ENCODE measurements at places on chromosomes 13 and 19. TPM values are rescaled to one million over a fixed set of nuclear protein-coding genes. Genes with fewer than 3 reads are reported as not detected.

DNA sequence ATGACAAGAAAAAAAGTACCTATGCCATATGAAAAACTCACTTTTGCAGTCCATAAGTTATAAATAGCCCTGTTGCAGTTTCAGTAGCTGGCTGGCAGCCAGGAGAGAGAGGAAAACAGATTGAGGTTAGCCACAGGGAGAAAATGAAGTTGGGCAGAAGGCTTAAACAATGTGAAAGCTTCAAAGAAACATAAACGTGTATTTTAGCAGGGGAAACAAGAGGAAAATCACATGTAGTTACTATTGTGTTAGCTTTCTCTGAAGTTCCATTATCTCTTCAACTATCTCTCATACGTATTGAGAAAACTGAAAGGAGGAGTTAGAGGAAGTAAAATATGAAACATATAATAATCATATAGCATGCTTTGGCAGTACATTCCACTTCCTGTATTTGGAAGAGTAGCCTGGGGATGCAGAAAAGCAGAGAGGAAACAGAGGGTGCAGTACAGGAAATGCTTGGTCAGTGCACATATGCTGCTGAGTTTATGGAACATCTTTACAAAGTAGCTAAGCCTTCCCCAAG, 1551.1 kb downstream of the EFNB2 start:
- H3K27ac ChIP-seq = peak overlapping the region; percentile 7
- H3K4me1 ChIP-seq = peaks cover 8% of the 10 kb centered on the region
- H3K4me3 ChIP-seq = no peak overlapping the region
- no peak for DNase-seq

- H3K36me3 ChIP-seq = no peaks in the 10 kb centered on the region
- H3K27ac ChIP-seq = no peak overlapping the region
- no peaks in the 10 kb centered on the region for H3K27me3 ChIP-seq
- peaks cover 15% of the 10 kb centered on the region for H3K4me1 ChIP-seq
- no peak for DNase-seq
Measured at GRCh38 chr13:33034882-33035520, 18.8 kb downstream of the KL start.

- H3K36me3 ChIP-seq = no peaks in the 10 kb centered on the region
- H3K4me3 ChIP-seq = peak overlapping the region; percentile 90
- peaks cover 25% of the 10 kb centered on the region for H3K4me1 ChIP-seq
- DNase-seq = no peak
- H3K27ac ChIP-seq = peak overlapping the region; percentile 88
Measured at GRCh38 chr19:10603873-10604459, 16.9 kb upstream of the AP1M2 start.

DNA sequence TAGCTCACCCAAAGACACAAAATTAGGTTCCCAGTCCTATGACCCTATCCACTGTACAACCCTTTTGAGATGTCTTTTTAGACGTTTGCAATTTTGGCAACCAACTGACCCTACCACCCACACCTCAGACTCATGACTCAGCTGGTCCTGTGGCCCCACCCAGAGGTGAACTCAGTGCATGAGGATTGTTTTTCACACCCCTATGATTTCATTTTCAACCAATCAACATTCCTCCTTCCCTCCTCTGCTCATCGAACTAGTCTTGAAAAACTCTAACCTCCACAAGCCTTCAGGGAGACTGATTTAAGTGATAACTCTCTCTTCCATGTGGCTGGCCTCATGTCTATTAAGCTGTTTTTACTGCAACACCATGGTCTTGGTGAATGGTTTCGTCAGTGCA, 350.7 kb downstream of the UQCRFS1 start:
- no peak overlapping the region for H3K4me3 ChIP-seq
- H3K36me3 ChIP-seq = no peaks in the 10 kb centered on the region
- no peaks in the 10 kb centered on the region for H3K4me1 ChIP-seq
- no peak overlapping the region for H3K27ac ChIP-seq

Gene NLRP5
- total RNA-seq = not detected

Gene C1QTNF9B
- total RNA-seq = not detected

Gene GSX1
- total RNA-seq = not detected

Gene VSTM2B
- not detected for total RNA-seq

Gene MADCAM1
- not detected for total RNA-seq

Gene DPF1
- total RNA-seq = 0.83 TPM
